NCI-H774 (cell line): ENCODE measurements at places on chromosomes 16 and 17.

DNA sequence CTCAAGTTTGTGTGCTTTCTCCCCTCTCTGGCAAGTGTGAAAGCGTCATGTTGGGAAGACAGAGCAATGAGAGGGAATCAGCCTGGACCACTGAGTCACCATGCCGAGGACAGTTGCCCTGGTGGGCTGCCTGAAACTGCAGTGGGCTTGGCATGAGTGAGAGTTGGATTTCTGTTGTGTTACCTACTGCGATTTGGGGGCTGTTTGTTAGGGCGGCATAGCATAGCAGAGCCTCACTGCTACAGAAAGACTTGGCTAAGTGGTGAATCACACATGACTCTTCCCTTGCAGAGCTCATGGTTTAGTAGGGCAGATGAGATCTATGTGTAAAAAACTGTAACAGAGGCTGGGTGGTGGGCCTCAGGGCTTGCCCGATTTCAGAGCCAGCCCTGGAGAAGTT lies 324.6 kb downstream of the C16orf95 start:
- no peak for DNase-seq

DNA sequence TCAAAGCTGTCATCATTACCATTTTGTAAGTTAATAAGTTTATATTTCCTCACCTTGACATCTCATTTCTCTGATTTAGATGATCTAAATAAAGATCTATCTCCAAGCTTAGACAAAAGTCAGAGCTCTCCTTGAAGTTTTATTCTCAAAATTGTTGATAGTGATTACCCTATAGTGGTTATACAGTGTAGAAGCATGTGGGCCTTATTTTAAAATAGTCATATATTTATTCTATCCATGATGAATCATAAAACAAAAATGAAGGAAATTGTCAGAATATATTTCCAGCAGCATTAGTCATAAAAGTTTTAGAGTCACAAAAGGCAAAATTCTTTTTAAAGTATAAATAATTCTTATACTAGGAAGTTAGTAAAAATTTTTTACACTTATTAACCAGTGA lies 49.0 kb downstream of the RHOT1 start:
- DNase-seq = no peak

DNA sequence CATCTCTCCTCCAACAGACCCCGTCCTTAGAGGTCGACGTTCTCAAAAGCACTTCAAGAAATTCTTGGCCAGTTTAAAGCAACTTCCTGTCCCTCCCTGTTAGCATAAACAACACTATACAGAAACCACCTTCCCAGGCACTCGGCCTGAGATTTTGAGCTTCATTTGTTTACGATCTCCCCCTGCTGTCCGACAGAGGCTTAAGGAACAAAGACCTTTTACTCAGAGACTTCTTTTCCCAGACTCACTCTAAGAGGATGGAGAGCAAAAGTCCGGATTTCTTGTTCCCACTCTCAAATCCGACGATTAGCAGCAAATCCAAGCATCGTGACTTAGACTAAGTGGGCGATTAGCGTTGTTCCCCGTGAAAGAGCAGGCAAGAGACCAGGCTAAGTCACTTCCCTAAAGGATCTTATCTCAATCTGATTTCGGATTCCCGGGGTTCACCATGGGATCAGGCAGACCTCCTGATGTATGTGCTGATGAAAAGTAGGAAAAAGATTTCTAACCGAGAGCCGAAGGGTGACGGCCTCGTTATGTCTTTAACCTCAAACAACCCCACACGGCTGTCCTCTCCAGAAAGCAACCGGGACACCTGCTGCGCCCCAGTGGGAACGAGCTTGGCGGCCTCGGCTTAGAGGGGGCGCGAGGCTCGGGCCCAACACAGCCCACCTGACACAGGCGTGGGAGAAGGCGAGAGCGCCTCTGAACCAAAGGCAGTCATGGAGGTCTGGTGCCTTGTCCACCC lies 598 bp downstream of the INPP5K start:
- DNase-seq = no peak

DNA sequence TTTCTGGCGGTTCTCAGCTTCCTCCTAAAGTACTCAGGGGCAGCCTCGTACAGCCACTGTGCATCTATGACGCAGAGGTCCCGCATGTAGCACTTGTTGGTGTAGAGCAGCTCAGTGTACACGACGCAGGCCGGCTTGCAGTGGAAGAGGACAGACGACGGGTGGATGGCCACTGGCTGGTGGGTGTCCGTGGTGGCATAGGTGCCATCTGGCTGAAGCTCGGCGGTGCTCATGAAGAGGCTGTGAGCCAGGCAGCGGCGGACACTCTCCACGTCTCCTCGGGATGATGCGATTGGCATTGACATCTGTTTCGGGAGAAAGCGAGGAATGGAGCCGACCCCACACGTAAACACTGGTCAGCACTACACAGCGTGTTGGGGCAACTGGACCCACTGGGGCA lies 5.3 kb upstream of the C1QBP start:
- DNase-seq = no peak

DNA sequence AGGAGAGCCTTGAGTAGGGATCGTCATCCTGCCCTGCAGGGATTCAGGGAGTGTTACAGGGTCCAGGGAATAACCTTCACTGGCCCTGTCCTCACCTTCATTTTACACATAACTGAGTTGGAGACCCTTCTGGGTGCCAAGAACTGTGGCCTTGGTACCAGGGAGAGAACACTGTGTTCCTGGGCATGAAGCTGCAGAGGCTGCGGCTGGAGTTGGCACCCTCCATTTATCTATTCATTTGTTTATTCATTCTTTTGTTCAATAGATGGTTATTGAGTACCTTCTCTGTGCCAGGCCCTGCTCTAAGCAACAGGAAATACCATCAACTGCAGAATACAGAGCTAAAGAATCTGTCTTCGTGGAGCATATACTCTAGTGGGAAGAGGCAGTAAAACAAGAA lies 6.7 kb downstream of the ABCC3 start:
- DNase-seq = no peak

DNA sequence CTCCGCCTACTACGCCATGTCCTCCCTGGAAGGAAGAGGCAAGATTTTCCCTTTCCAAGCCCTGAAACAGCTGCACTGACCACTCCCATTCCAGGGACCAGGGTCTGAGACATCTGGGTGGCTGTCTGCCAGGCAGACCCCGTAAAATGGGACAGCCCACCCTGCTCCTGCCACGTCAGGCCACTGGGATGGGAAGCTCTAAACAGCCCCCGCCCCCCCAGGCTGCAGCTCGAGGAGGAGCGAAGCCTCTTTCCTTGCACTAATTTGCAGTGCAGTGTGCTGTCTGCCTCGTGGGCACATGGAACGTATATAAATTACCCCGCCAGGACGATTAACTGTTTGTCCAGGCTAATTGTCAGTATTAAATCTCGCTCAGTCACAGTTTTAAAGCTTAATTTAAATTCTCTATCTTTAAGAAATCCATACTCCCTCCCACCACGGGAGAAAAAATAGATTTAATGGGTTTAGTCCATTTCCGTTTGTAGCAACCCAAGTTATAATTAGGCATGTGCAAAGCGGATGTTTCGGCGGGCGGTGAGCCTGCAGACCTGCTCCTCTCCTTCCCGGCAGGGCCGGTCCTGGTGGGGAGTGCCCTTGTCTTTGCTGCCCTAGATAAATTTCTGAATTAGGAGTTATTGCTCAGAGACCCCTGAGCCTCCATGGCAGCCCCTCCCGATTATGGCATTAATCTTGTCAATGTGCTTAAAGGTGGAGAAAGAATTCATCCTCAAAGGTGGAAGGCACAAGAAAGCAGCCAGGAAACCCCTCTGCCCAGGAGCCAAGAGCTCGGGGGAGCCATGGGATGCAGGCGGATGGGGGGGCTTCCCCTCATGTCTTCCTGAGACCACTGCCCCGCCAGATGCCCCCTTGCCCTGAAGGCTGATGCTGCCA lies 268.0 kb upstream of the TNRC6C start:
- no peak for DNase-seq
